ENCODE measurements at places on chromosomes 7 and 10.

- peak; percentile 89 for DNase-seq
Observed at GRCh38 chr7:34011696-34012095, 106.4 kb downstream of the BMPER start.

DNA sequence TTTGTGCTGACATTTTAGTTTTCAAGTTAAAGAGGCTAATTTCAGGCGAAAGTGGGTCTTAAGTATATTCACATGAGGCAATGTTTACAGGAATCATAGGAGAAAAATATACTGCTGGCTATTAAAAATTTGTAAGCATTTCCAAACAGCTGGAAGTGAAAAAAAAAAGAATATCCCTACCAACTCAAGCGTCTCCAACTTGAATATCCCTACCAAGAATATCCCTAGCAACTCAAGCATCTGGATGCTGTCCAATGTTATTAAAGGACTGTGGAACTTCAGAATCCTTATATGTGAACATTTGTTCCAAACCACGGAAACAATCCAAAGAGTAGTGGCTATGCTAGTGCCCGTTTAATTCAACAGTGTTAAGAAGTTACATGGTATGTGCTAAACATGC is 1303.0 kb downstream of the GATA3 start:
- peak; percentile 96 for DNase-seq

- DNase-seq = no peak
Observed at GRCh38 chr7:50988465-50988864, 205.8 kb upstream of the GRB10 start.

GRCh38 chr10:50624866-50625501 is 1.2 kb upstream of the SGMS1 start:
- peak; percentile 83 for DNase-seq

DNA sequence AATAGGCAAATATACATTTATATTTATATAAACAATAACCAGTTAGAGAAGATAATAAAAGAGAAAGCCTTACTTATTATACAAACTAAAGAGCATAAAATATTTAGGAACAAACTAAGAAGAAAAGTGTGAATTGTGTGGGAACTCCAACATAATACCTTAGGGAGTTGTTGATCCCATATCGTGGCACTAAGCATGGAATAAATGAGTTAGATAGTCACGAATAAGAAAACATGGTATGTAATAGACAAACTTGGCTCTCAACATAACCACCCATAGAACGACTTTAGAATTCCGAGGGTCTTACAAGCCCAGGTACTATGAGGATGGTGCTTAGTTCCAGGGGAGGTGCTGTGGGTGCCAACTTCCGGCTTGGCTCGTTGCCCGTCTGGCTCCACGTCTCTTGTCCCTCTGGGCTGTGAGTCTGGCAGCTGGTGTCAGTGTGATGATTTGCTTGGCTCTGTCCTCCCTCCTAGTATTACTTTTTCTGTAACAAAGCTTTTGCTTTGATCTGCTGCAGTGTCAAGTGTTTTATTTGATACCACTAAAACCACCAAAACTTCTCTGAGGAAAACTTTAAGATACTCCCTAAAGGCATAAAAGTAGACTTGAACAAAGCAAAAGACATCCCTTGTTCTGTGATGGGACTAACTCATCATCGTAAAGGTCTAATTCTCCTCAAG is 9.5 kb upstream of the RBM20 start:
- DNase-seq = peak; percentile 48

DNA sequence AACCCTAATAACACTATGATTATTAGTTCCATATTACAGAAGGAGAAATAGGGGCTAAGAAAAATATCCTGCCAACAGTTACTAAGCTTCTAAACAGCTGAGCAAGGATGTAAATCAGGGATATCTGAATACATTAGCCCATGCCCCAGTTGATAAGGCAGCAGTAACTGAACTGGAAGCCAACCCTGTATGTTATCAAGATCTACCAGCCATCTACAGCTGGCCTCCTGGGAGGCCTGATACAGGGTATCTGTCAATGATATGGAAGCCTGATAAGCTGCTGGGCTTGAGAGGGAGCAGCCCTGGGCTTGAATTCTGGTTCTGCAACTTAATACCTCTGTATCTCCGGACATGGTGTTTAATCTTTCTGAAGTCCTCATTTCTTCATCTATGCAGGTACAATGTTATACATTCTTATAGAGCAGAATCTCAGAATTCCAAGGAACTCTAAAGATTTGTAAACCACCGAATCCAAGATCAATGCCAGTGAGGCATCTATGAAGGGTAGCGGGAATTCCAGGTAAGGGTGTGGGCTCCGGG is 37.9 kb upstream of the AFAP1L2 start:
- no peak for DNase-seq

- peak; percentile 87 for DNase-seq
Observed at GRCh38 chr10:69492091-69492745, 41.0 kb downstream of the TSPAN15 start.

GRCh38 chr7:101094791-101095375 is 9.6 kb downstream of the TRIM56 start:
- peak; percentile 51 for DNase-seq

DNA sequence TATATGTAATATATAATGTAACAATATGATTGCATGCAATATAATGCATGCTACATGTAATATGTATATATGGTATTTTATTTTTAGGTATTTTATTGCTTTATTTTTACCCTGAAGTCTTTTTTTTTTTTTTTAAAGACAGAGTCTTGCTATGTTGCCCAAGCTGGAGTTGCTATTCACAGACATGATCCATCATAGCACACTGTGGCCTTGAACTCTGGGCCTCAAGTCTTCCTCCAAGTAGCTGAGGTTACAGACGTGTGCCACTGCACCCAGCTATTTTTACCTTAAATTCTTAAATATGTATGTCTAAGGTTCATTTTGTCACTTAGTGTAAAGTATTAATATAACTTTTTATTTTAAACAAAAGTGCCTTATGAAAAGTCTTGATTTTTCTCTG is 47.1 kb downstream of the MKLN1 start:
- no peak for DNase-seq

DNA sequence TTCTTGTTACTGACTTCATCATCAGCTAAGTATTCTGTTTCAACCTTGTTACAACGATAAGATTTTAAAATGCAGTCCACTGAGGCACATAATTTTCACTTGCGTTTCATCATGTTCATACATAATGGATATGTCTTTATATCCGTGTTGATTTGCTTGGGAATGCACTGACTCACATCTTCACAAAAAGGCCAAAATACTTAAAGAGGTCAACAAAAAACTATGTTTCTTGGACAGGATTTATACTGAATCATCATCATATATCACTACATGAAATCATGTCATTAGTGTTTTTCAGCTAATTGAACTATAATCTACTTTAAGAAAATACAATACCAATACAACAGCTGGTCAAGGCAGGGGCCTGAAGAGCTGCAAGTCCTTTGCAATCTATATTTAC is 324.5 kb upstream of the KLF6 start:
- DNase-seq = peak; percentile 29

- DNase-seq = no peak
Observed at GRCh38 chr7:112302566-112302965, 96.1 kb downstream of the ZNF277 start.

- DNase-seq = peak; percentile 64
Observed at GRCh38 chr10:89367529-89367928, 10.3 kb upstream of the IFIT1B start.

- no peak for DNase-seq
Observed at GRCh38 chr7:132213583-132213982, 362.7 kb downstream of the PLXNA4 start.

DNA sequence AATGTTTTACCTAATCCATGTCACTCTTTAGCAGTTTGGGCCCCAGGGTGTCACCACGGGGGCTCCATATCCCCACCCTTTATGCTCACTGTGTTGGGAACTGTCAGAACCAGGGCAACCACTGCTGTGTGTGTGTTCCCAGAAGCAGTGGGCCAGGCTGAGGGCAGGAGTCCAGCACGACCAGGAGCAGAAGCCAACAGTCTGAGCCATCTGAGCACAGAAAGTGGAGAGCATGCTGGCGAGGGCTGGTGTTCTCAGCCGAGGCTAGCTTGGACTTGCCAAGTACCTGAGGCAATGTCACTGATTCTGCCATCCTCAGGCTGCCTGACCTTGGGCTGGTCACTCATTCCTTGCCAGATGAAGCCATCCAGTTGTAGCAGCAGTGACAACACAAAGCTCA is 285.0 kb downstream of the BMPER start:
- DNase-seq = peak; percentile 62

DNA sequence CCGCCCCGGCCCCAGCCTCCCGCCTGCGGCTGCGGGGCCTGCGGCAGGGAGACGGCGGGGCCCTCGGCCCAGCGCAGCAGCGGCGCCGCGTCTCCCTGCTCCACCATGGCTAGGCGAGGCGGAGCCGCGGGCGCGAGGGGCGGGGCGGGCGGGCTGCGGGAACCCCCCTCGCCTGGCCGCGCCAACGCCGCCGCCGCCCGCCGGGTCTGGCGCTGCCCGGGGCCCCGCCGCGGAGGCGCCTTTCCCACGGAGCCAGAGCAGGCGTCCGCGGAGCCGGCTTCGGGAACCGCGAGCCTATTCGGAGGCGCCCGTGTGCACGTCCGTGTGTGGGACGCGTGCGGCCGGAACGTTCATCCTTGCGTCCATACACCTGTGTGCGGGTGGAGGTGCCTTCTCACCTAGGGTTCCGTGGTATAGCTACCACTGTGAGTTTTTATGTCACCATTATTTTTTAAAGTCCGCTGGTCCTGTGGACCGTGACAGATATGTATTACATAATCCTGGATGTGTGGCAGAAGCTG is at the start of gene DENND11:
Gene DENND11 (minus strand): TSS at position 120 of the 521 bp plus-strand sequence. CDS start 13 bp downstream, at position 107.
- DNase-seq = peak; percentile 63

DNA sequence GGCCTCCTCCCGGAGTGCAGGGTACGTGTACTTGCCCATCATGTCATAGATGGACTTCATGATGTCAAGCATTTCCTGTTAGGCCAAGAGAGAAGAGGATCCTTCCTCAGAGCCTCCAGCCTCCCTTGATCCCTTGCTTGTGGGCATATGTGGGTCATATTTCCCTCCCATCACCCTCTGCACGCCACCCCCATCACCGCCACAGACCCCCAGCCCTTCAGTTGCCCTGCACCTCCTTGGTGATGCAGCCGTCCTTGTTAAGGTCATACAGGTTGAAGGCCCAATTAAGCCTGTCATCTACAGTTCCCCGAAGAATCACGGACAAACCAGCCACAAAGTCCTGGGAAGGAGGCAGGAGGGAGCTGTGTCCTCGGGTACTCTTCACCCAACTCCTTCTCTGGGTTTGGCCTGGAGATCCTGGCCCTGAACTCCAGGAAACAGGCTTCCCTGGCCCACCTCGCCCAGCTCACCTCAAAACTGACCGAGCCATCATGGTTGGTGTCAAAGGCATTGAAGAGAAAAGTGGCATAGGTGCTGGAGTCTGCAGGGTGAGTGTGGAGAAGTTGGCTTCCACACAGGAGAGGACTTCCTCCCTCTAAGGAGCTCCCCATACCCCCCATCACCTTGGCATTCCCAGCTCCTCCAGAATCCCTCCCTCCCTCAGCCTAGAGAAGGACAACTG is 9.8 kb upstream of the OGA start:
- no peak for DNase-seq

GRCh38 chr10:7872041-7872442 is 53.7 kb downstream of the TAF3 start:
- peak; percentile 37 for DNase-seq

DNA sequence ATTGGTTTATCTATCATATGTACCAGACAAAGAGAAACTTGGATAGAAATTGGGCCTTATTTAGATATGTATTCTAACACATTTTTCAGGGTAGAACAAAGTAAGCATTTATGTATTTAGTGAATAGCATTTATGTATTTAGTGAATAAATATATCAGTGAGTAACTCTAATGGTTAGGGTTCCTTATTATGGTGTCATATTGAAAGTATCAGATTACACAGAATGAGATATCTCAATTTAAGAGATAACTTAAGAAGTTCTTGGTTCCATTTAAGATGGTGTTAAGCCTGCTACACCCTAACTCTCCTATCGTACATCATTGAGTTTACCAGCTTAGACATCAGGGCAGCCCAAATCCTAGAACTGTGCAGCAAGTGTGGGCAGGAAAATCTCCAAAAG is 35.9 kb upstream of the DMTF1 start:
- DNase-seq = no peak
